Common myeloid progenitor, CD34-positive (primary cell): ENCODE measurements at places on chromosomes 2 and 18.

GRCh38 chr2:75019790-75020189 is 61.3 kb downstream of the POLE4 start:
- peaks cover 7% of the 10 kb centered on the region for H3K27me3 ChIP-seq
- H3K36me3 ChIP-seq: no peaks in the 10 kb centered on the region
- H3K4me3 ChIP-seq: no peak overlapping the region

GRCh38 chr18:79400091-79400590 is 4.4 kb downstream of the NFATC1 start:
- peak overlapping the region; percentile 54 for H3K4me3 ChIP-seq
- H3K27me3 ChIP-seq: no peaks in the 10 kb centered on the region
- H3K36me3 ChIP-seq: peaks cover 2% of the 10 kb centered on the region
- H3K4me1 ChIP-seq: peaks cover 75% of the 10 kb centered on the region

- peak overlapping the region; percentile 86 for H3K27ac ChIP-seq
- peak overlapping the region; percentile 55 for H3K4me3 ChIP-seq
- no peaks in the 10 kb centered on the region for H3K27me3 ChIP-seq
- peaks cover 24% of the 10 kb centered on the region for H3K36me3 ChIP-seq
These were observed 429 bp downstream of the C2orf76 start for GRCh38 chr2:119366161-119366648.

GRCh38 chr2:225865468-225865867 is 466.0 kb downstream of the NYAP2 start:
- H3K36me3 ChIP-seq: no peaks in the 10 kb centered on the region
- no peaks in the 10 kb centered on the region for H3K4me1 ChIP-seq
- DNase-seq: peak; percentile 0
- no peak overlapping the region for H3K27ac ChIP-seq

GRCh38 chr2:171553236-171553635 is 31.0 kb downstream of the CYBRD1 start:
- DNase-seq: no peak
- H3K27me3 ChIP-seq: no peaks in the 10 kb centered on the region

- H3K4me1 ChIP-seq: no peaks in the 10 kb centered on the region
- no peaks in the 10 kb centered on the region for H3K27me3 ChIP-seq
- no peaks in the 10 kb centered on the region for H3K36me3 ChIP-seq
- DNase-seq: no peak
These were observed 101.1 kb downstream of the MAPK4 start for GRCh38 chr18:50661013-50661412.

DNA sequence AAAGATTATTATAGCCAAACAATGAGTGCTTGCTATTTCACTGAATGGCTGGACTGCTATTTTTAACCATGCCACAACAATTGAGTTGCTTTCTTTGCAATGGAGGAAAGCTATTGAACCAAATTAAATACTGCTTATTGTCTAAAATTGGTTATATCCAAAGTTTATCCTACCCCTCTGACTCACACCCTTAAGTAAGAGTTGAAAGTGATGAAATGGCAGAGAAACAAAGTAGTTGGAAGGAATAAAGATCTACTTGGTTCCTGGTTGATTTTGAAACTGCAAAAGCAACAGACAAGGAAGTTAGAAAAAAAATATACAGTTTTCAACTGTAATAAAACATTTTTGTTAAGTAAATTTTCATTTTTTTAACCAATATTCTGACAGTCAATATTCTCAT is 47.5 kb downstream of the EML4 start:
- H3K27me3 ChIP-seq: no peaks in the 10 kb centered on the region
- H3K36me3 ChIP-seq: no peaks in the 10 kb centered on the region
- DNase-seq: peak; percentile 13
- no peaks in the 10 kb centered on the region for H3K4me1 ChIP-seq
- no peak overlapping the region for H3K4me3 ChIP-seq

GRCh38 chr2:116879650-116880160 is 934.8 kb upstream of the DDX18 start:
- no peaks in the 10 kb centered on the region for H3K27me3 ChIP-seq
- H3K27ac ChIP-seq: no peak overlapping the region
- H3K4me3 ChIP-seq: no peak overlapping the region
- no peaks in the 10 kb centered on the region for H3K4me1 ChIP-seq
- DNase-seq: no peak
- H3K36me3 ChIP-seq: no peaks in the 10 kb centered on the region

DNA sequence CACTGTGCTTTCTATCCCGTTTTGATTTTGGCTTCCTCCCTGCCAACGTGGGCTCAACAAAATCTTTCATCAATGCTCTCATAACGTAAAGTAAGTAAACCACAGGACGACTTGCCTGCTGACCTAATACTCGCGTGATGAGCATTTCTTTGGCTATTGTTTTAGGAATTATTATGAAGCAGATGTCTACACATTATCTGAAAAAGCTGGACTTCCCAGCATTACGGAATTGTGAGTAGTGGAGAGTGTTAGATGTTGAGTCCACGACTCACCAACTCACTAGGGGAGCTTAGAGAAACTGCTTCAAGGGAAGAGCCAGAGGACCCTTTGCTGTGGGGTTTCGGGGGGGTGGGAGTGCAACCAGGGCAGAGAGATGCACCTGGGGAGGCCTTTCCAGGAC is 21.9 kb downstream of the HJURP start:
- H3K4me3 ChIP-seq: no peak overlapping the region
- no peaks in the 10 kb centered on the region for H3K4me1 ChIP-seq
- no peak overlapping the region for H3K27ac ChIP-seq
- no peaks in the 10 kb centered on the region for H3K27me3 ChIP-seq

DNA sequence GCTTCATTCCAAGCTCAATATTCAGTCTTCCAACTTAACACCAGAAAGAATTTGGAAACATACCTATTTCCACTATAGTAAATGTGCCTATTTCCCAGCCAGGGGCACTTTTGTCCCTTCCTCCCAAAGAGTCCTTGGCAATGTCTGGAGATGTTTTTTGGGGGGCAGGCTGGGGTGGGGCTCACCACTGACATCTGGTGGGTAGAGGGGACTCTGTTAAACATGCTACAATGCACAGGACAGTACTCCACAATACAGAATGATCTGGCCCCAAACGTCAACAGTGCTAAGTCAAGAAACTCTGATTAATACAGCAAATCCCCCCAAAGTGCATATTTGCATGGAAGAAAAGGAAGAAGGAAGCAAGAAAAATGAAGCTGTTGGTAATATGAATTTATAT is 61.7 kb downstream of the SMIM21 start:
- H3K4me3 ChIP-seq: no peak overlapping the region
- peak; percentile 11 for DNase-seq
- H3K4me1 ChIP-seq: no peaks in the 10 kb centered on the region
- H3K27ac ChIP-seq: no peak overlapping the region
- H3K27me3 ChIP-seq: no peaks in the 10 kb centered on the region
- H3K36me3 ChIP-seq: no peaks in the 10 kb centered on the region

DNA sequence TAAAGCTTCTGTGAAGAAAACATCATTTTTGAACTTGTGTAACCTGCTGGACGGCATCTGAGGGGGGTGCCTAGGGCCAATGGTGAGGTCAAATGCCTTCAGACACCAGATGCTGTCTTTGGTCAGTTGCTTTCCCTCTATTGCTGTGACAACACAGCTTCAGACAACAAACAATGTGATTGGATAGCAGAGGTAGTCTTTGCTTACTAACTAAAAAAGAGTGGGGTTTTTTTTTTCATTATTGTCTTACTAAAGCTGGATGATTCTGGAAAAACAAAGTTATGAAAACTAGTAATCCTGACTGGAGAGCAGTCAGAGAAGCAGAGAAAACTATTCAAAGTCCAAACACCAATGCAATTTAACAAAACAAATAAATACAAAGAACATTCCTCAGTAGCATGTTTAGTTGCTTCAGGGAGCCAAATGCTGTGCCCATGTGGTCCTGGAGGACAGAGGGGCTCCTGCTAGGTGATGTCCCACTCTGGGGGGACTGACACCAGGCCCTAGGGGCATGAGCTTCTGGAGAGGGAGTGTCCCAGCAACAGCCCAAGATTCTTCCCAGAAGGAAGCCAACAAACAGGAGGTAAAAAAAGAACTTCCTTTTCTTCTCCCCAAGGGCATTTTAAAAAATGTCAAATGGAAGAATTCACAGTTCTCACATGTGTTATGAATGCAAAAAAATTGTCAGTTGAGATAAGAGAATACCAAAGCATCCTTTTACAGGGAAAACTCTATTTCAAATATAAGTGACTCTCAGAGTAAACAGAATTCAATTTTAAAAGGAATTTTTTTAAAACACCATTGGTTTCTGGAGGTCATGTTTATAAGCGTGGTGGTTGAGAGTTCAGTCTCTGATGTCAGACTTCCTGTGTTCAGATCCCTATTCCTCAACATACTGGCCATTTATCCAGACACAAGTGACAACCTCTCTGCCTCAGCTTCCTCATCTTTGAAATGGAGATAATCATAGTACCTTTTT is 181.1 kb upstream of the PGAP1 start:
- H3K4me1 ChIP-seq: no peaks in the 10 kb centered on the region
- DNase-seq: no peak
- no peaks in the 10 kb centered on the region for H3K27me3 ChIP-seq
- H3K4me3 ChIP-seq: no peak overlapping the region
- no peak overlapping the region for H3K27ac ChIP-seq
- peaks cover 14% of the 10 kb centered on the region for H3K36me3 ChIP-seq

GRCh38 chr2:209610631-209611030 is 161.0 kb upstream of the UNC80 start:
- no peak overlapping the region for H3K4me3 ChIP-seq
- no peaks in the 10 kb centered on the region for H3K4me1 ChIP-seq
- H3K36me3 ChIP-seq: no peaks in the 10 kb centered on the region
- DNase-seq: no peak
- H3K27me3 ChIP-seq: peaks cover 7% of the 10 kb centered on the region

DNA sequence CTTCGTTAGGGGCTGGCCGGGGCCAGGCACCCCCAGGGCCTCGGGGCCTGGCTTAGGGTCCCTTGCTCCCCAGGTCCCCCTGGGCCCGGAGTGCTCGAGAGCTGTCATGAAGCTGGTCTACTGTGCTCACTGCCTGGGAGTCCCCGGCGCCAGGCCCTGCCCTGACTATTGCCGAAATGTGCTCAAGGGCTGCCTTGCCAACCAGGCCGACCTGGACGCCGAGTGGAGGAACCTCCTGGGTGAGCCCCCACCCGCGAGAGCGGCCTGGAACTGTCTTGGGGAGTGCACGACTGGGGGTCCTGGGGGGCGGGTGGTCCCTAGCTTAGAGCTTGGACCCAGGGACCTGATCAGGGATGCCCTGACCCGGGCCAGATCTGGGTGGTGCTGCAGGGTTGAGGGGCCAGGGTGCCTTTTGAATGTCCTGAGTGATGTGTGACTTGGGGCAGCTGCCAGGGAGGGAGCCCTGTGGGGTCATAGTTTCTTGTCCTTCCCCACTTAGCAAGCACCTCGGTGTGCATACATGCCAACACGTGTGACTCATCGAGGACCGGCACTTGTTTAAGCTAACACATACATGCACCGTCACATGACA is 27.9 kb downstream of the GPC1 start:
- H3K4me1 ChIP-seq: no peaks in the 10 kb centered on the region
- H3K27ac ChIP-seq: no peak overlapping the region
- H3K27me3 ChIP-seq: no peaks in the 10 kb centered on the region
- no peaks in the 10 kb centered on the region for H3K36me3 ChIP-seq

- peaks cover 7% of the 10 kb centered on the region for H3K36me3 ChIP-seq
- no peaks in the 10 kb centered on the region for H3K4me1 ChIP-seq
- no peak for DNase-seq
These were observed 39.9 kb downstream of the PLEKHB2 start for GRCh38 chr2:131145040-131145439.

DNA sequence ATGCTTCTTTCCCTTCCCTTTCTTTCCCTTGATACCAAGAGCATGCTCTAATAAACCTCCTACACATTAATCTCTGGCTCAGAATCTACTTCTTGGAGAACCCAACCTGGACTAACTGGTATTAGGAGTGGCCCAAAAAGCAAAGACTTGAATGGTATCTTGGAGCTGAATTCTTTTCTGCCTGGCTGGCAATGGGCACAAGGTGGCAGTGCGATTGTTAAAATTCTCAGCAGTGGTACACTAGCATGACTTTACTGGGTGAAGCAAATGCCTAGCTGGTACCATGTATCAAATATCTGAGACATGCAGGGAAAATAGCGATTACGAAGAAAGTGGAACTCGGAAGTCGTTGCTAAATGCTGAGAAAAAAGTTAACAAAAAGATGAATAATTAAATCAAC is 376.1 kb downstream of the XIRP2 start:
- no peak for DNase-seq
- H3K4me3 ChIP-seq: no peak overlapping the region
- no peaks in the 10 kb centered on the region for H3K4me1 ChIP-seq
- no peaks in the 10 kb centered on the region for H3K36me3 ChIP-seq

- no peak overlapping the region for H3K27ac ChIP-seq
- H3K4me1 ChIP-seq: no peaks in the 10 kb centered on the region
- DNase-seq: no peak
- H3K36me3 ChIP-seq: peaks cover 15% of the 10 kb centered on the region
These were observed 104.7 kb upstream of the NOSTRIN start for GRCh38 chr2:168697668-168698121.

GRCh38 chr18:49139766-49140165 is 189.0 kb upstream of the SMAD7 start:
- H3K27ac ChIP-seq: no peak overlapping the region
- no peaks in the 10 kb centered on the region for H3K36me3 ChIP-seq
- no peaks in the 10 kb centered on the region for H3K4me1 ChIP-seq

DNA sequence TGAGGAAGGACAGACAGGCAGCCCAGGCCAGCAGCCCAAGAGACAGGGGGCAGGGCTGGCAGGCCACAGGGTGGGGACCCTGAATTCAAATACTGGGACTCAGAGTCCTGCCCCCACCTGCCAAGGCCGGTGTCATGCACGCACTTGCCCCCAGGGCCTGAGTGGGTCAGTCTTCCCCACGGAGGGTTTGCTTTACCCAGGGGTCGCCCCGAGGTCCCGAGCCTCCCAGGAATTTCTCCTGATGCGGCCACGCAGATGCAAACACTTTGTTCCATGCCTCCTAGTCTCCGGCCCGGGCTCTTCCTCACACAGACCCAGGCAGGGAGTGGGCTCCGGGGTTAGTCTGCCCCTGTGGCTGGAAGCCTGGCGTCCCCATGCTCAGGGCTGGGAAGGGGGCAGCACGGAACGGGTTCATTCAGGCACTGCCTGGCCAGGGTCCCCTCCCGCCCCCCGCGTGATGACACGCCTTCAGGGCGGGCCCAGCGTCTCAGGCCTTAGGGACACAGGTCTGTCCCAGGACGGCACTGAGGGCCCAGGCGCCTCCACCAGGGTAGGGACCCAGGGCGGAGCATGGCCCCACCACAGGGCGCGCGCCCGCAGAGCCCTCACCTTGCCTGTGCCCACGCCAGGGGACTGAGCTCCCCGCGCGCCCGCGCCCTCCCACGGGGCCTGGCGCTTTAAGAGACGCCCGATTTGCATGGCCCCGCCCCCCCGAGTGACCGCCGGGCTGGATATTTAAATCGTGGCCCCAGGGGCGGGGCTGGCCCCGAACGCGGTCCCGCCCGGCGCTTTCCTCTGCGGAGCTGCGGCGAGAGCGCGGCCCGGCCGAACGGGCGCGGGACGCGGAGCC is at the start of gene SNED1:
TSS of gene SNED1 (plus strand) at position 763 of the 850 bp plus-strand sequence. CDS start 220 bp downstream, outside the sequence.
- DNase-seq: peak; percentile 83
- no peak within 1 kb of the TSS for H3K27ac ChIP-seq
- no peak within 1 kb of the TSS for H3K4me3 ChIP-seq
- peaks cover 2% of the 10 kb centered on the region for H3K4me1 ChIP-seq
- H3K27me3 ChIP-seq: peaks cover 2% of the 10 kb centered on the region
- no peaks in the 10 kb centered on the region for H3K36me3 ChIP-seq

- no peak overlapping the region for H3K27ac ChIP-seq
- no peaks in the 10 kb centered on the region for H3K4me1 ChIP-seq
- no peaks in the 10 kb centered on the region for H3K36me3 ChIP-seq
- DNase-seq: no peak
These were observed 424.1 kb upstream of the POU3F3 start for GRCh38 chr2:104429639-104430358.
